ENCODE measurements at places on chromosomes 5 and 9.
A peak's percentile ranks its signal among the peaks of the same experiment; 100 is the strongest.

- no peak for DNase-seq
Measured at GRCh38 chr9:100196215-100196614, 97.2 kb downstream of the INVS start.

DNA sequence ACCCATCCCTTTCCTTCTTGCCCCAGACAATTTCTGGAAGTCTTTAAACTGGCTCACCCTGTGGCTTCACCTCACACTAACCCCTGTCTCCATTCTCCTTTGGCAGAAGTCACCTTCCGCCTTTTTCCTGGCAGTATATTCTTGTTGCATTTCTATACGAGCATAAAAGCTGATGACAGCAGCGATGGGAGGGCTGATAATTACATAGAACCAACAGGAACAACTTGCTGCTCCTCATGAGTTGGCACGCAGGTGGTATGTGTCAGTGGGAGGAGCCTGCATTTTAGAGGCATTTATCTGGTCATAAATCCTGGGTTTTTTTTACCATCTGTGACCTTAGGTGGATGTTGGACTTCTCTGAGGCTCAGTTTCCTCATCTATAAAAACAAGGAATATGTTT, 61.4 kb upstream of the CKMT2 start:
- DNase-seq = no peak

GRCh38 chr5:75330404-75330803, 6.6 kb upstream of the HMGCR start:
- no peak for DNase-seq

DNA sequence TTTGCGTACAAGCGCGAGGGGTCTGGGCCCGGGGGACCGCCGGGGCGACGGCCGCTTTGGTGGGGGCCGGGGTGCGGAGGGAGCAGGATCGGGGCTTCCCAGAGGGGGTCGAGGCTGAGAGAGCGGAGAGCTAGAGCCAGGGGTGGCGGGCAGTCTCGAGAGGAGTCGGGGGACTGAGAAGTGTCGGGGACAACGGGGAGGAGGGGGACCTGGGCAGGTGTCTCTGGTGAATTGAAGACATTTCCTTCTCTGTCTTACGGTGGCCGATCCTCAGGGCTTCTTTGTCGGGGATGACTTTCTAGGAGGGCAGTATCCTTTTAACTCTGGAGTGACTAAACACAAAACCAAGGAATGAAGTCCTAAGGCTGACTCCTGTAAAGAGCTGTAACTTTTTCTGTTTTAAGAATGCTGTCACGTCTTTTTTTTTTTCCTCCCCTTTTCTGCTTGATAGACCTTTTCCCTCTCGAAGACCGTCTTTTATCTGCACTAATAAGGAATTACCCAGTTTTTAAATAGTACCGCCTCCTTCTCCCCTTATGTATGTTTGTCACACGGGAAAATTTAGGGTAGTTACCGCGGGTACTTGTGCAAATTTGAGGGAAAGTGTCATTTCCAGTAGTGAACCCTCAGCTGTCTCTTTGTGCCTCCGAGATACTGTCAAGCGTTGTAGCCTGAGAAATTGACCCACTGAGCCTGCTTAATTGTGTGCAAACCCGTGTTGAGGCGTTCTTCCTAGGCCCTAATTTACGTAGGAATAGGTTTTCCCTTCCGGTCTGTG, 822 bp downstream of the DENND4C start:
- peak; percentile 37 for DNase-seq

- DNase-seq = no peak
Measured at GRCh38 chr5:155258161-155258560, 244.6 kb downstream of the KIF4B start.

GRCh38 chr9:7336356-7337065, 463.1 kb downstream of the DMAC1 start:
- DNase-seq = no peak

DNA sequence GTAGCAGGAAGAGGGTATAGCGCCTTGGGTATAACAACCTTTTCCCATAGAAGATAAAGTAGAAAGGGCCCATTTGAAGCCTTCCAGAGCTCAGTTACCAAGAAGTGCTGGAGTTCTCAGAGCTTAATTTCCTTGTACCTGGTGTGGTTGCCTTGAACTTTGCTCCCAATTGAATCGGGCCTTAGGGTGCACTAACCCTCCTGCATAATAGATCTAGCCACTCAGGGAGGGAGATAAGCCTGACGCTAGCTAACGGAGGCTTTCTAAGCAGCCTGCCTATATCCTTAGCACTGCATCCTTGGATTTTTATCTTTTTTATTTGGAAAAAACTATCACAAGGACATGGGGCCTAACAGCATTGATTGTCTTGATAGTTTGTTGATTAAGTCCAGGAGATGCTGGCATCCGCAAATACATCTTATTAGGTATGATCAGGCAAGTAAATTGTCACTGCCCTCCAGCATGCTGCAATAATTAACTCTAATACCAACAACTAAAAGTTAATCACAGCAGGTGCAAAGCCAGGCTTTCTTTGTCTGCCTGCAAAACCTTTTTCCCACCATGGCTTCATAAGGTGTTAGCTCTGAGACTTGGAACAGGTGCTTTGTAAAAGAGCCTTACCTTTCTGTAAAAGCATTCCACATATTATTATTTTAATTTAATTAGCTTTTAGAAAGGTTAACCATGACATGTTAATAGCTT, 199.4 kb downstream of the SREK1 start:
- no peak for DNase-seq

- no peak for DNase-seq
Measured at GRCh38 chr5:160565376-160565775, 143.7 kb downstream of the PTTG1 start.

DNA sequence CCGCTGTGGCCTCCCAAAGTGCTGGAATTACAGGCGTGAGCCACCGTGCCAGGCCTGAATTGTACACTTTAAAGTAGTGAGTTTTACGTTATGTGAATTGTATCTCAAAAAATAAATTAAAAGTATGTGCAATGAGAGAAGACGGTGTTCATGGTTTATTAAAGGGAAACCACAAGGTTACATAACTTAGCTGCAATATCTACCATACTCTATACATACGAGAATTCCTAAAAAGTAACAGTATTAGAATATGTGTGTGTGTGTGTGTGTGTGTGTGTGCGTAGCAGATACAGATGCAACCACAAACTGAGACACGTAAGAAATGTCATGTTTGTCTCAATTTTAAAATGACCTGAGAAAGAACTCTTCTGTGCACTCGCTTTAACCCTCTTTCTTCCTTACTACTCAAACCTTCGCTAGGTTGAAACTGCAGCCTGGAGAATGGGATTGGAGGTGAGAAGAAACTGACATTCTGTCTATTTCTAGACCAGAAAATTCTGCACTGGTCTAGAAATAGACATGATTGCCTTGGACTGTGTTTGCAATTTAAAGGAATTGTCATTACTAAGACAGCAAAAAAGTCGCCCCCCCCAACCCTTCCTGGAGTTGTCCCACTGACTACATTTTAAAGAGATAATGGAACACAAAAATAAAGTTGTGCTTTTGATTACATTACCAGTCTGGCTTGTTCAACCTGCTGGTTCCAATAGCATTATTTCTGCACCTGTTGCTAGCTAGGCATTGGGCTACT, 167.0 kb downstream of the RGS3 start:
- DNase-seq = no peak
